CD4-positive, alpha-beta T cell treated with Interleukin-2 at 100 ng/mL for 4 hours (primary cell): ENCODE measurements at places on chromosomes 4 and X.

GRCh38 chr4:186169945-186170802, 21.2 kb upstream of the CYP4V2 start:
- no peak for DNase-seq

DNA sequence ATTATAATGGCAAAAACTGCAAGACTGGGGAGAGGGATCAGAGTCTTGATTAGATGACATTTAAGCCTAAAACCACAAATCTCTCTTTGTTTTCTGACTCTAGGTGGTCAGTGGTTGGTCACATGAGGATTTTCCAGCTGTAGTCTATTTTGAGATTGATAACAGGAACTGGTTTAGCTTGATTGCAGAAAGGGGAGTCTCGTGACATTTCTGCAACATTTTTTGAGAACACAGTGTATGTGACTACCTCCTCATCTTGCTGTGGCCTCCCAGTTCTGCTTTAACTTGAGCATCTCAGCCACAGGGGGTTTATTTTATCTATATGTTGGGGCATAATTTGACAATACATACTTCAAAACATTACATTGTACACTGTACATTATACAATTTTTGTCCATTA, 726.4 kb upstream of the MAGEB2 start:
- no peak for DNase-seq

GRCh38 chrX:78527263-78527662, 131.9 kb downstream of the RTL3 start:
- peak; percentile 42 for DNase-seq

- no peak for DNase-seq
These were observed 7.3 kb upstream of the GLOD5 start for GRCh38 chrX:48754238-48754637.

DNA sequence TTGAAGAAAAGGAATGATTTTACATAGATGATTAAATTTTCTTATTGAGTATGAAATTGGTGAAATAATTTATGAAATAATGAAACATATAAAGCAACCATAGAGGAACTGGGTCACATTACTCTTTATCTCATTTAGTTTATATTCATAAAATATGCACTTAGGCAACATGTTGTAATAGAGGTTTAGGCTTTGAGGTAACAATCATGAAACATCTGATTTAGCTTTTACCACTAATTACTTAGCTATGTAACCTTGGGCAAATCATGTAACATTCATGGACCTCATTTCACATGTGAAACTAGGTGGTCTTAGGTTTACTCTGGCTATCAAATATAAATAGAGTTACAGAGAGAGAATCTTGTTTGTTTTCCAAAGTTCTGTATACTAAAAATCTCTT, 54.5 kb upstream of the SMARCA5 start:
- DNase-seq: no peak

DNA sequence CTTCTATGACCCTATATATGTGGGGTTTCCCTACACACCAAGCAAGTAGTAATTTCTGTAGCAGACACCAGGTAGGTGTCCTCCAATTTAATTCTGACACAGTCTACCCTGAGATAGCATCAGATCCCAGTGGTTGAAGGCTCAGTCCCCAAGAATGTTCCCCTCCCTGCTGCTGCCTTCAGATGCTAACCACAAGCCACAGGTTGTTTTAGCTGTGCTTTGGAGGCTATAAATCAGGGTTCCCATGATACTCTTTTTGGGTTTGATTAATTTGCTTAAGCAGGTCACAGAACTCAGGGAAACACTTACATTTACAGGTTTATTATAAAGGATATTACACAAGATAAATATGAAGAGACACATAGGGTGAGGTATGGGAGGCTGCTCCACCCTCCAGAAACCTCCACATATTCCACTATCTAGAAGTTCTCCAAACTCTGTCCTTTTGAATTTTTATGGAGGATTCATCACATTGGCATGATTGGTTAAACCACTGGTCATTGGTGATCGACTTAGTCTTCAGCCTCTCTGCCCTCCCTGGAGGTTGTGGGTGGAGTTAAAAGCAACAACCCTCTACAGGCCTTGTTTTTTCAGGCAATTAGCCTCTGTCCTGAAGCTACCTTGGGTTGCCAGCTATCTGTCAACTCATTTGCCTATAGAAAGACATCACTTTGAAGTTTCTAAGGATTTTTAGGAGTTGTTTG, 50.8 kb downstream of the GRIA2 start:
- DNase-seq: no peak

- DNase-seq: no peak
These were observed 905.4 kb upstream of the NDST4 start for GRCh38 chr4:116018831-116019230.
